ENCODE measurements at places on chromosomes 1 and 21.

- no peak for DNase-seq
Measured at GRCh38 chr1:37473431-37474045, 842 bp upstream of the ZC3H12A start.

- DNase-seq = no peak
Measured at GRCh38 chr1:15042866-15043265, 110.7 kb upstream of the TMEM51 start.

GRCh38 chr1:28329395-28330153 is 734 bp downstream of the MED18 start:
- no peak for DNase-seq

- no peak for DNase-seq
Measured at GRCh38 chr1:42504535-42505128, 41.5 kb downstream of the CCDC30 start.

DNA sequence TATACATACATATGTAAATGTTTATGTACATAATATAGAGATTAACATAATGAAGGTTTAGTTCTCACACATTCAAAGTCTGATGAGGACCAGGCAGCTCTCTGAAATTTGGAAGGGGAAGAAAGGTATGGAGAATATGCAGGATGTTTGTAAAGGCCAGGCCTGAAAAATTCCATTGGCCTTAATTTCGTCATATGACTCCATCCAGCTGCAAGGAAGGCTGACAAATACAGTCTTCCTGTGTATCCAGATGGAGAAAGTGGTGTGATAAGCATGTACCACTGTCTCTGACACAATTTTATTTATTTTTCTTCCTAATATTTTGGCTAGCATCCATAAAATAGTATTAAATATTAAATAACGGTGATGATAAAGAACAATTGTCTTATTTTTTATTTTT is 6.3 kb upstream of the SGIP1 start:
- no peak for DNase-seq

DNA sequence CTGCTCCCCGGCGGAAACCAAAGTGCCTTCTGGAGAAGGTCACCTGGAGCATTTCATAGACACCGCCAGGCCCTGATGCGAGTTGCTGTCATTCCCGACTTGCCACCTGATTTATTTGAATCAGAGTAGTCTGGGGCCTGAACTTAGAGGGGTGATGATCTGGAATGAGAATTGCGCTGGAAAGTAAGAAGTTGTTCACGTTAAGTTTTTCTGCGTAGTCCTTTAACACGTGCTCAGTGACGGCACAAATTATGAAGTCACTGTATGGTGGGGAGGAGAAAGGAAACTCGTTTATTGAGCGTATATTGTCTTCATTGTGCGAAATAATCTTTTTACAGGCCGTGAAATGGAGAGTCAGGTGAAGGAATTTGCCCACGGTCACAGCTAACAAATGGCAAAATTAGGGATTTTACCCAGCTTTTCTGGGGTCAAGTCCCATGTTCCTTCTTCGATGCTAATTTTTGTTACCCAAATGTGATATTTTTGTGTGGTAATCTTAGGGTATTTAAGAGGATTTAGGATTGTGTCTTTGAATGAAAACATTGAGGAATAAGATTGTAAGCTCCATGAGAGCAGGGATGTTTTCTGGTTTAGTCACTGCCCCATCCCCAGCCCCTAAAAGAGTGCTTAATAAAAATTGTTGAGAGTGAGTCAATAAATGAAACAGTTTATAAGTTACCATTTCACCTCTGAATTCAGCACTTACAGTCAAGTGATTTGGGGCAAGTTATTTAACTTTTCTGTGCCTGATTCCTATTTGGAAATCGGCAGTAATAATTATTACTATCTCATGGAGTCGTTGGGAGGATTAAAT is 46.4 kb upstream of the NBL1 start:
- peak; percentile 34 for DNase-seq

- no peak for DNase-seq
Measured at GRCh38 chr1:204602111-204602579, 83.4 kb downstream of the LRRN2 start.

- no peak for DNase-seq
Measured at GRCh38 chr21:43809346-43809799, 20.0 kb downstream of the RRP1 start.

DNA sequence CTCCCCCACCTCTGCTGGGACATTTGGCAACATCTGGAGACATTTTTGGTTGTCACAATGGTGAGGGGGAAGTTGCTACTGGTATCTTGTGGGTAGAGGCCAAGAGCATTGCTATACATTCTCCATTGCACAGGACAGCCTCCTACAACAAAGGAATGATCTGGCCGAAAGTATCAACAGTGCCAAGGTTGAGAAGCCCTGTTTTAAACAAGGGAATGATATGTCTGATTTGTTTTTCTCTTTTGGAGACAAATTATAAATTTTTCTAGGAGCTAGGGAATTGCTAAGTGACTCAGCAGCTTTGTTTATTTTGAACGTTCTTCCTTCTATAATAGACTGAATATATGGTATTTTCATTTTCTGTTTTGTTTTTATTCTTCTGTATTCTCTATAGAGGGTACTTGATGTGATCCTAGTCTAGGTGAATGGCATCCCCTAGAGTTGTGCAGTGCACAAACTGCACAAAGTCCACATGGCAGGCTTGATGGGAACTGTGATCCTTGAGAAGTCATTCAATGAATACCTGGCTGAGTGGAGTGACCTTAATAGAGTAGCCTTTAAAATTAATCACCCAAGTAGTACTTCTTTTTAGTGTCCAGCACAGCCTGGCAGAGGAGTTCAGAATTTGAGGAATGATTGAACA is 288.6 kb upstream of the USP24 start:
- no peak for DNase-seq

DNA sequence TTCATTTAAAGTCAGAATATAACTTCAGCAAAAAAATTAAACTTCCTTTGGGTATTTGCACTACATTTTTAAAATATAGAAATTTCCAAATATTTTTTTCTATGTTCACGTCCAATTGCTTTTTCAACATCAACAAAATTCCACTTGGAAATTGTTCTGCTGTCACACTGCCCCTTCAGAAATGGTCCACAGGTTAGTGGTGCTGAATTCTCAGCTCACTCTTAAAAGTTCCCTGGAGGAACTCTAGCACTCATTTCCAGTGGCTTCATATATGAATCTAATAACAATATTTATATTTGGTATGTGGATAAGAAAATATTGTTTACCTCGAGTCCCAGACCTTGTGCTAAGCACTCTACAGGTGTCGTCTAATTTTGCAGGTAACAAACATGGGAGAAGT is 27.4 kb upstream of the VAV3 start:
- no peak for DNase-seq

- no peak for DNase-seq
Measured at GRCh38 chr1:27589841-27590426, 14.0 kb downstream of the AHDC1 start.

DNA sequence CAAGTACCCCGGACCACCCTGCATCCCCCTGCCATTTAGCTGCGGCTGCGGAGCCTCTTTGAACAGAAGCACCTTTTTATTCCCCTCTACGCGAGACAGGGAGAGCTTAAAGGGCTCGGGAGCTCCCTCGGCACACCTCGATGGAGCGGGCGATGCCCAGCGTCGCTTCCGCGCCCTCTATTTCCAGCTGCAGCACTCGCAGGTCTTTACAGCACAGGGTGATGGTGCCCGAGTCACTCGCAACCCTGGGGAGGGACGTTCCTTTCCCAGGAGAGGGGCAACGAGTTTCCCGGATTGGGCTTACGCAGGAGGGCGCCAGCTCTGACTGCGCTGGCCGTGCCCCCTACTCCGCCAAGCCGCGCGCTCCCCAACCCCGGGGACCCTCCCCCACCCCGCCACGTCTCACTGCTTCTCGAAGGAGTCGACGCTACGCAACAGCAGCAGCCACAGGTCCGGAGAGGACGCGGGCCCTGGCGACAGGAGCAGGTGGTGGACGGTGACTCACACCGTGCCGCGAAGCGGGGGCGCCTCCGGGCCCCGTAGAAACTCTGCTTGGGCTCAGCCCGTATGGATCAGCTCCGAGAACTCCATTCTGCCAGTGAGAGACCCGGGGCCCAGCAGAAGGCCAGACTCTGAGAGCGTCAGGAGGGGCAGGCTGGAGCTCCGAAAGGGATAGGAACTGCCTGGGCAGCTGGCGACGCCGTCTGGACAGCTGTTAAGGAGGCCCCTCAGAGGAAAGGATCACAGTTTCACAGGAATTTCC is 5.8 kb upstream of the FAM167B start:
- no peak for DNase-seq

DNA sequence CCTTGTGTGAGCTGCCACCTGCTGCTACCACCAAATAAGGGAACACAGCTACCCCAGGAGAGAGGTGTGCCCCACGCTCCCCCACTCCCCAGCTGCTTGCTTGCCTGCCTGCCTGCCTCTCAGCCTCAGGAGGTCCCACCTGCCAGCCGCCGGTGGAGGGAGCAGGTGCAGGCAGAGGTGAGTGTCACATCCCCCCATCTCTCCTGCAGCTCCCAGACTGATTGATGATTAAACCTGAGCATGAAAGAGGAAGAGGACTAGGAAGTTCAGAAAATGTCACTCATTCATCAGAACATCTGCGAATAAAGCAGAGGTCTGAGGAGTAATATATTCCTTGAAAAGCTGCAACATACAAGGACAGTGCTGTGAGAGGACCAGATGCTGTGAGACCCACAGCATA is 58.6 kb upstream of the HIVEP3 start:
- DNase-seq = no peak

DNA sequence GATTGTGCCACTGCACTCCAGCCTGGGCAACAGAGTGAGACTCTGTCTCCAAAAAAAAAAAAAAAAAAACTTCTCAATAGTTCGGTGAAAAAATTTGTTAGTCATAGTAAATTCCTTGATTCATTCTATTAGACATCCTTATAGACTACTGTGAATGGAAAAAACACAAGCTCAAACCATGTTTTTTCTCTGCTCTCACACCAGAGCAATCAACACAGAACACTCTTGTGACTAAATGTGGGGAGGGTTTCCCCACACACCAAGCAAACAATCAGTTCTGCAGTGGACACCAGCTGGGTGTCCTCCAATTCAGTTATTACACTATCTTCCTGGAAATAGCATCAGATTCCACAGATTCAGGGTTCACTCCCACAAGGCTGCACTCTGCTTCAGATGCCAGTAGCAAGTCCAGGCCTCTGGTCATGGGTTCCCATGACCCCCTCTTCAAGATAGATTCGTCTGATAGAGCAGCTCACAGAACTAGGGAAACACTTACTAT is 69.1 kb upstream of the TEKT2 start:
- no peak for DNase-seq

All from hematopoietic multipotent progenitor cell treated with erythropoietin and hydrocortisone succinate and interleukin-3 and kit ligand, for 15 days (in vitro differentiated cells).